CD8-positive, alpha-beta memory T cell (primary cell): ENCODE measurements at places on chromosomes 16 and 17. TPM values are rescaled to one million over a fixed set of nuclear protein-coding genes. Genes with fewer than 3 reads are reported as not detected.

- DNase-seq = no peak
Measured at GRCh38 chr17:70810609-70811008, 641.3 kb downstream of the KCNJ2 start.

DNA sequence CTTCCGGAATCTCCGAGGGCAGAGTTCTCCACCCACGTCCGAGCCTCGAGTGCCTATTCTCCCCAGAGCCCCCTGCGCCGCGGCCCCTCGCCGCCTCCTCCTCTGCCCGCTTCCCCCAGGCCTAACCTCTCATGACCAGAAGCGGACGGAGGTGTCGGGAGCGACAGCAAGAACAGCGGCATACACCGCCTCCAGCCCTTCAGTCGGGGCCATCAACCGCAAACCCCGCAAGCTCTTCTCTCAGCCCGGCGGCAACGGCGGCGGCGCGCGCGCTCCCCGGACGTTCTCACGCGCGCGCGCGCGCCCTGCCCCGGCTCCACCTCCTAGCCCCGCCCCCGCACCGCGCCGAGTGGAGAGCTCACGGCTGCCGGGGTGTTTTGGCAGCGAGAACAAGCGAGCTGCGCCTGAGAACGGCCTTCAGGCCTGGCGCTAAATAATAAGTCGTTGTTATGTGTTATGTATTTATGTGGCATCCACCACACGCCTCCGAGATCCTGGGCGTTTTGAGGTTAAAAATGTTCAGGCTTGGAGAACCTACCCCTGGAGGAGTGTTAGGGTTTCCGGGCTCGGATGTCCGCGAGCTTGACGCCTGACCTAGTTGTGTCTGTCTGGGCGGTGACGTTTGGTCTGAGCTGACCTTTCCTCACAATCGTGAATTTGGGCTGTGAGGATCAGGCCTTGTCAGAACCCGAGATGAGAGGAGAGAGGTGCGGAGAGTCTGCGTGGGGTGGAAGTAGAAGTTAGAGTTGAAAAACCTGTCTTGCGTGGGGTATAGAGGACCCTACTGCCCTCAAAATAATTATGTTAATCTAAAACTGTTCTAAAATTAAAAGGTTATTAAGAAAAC, at the start of gene RNFT1:
TSS of gene RNFT1 (minus strand) at position 259 of the 847 bp plus-strand sequence. CDS start at position 182, 77 bp downstream.
- DNase-seq = peak; percentile 85

GRCh38 chr17:28326114-28326513, 7.1 kb downstream of the TMEM97 start:
- DNase-seq = no peak

GRCh38 chr17:156094-156621, 18.8 kb downstream of the SCGB1C2 start:
- DNase-seq = no peak

- DNase-seq = no peak
Measured at GRCh38 chr16:65125322-65125721, 3.5 kb upstream of the CDH11 start.

GRCh38 chr17:49992933-49993422, 2.0 kb downstream of the DLX3 start:
- no peak for DNase-seq

GRCh38 chr16:27595475-27595874, 45.5 kb downstream of the KATNIP start:
- no peak for DNase-seq

FOXC2 gene
- not detected for total RNA-seq

RCVRN gene
- not detected for total RNA-seq

GAST gene
- not detected for total RNA-seq
